ENCODE measurements at places on chromosomes 3 and 15.

- DNase-seq = no peak
Observed at GRCh38 chr3:141239511-141240281, 8.1 kb downstream of the PXYLP1 start.

GRCh38 chr15:90586948-90587347 lies 57.2 kb downstream of the CRTC3 start:
- DNase-seq = no peak

- no peak for DNase-seq
Observed at GRCh38 chr15:97520689-97521088, 439.8 kb upstream of the ARRDC4 start.

GRCh38 chr15:21262851-21263425 lies 177.4 kb downstream of the POTEB3 start:
- DNase-seq = no peak

DNA sequence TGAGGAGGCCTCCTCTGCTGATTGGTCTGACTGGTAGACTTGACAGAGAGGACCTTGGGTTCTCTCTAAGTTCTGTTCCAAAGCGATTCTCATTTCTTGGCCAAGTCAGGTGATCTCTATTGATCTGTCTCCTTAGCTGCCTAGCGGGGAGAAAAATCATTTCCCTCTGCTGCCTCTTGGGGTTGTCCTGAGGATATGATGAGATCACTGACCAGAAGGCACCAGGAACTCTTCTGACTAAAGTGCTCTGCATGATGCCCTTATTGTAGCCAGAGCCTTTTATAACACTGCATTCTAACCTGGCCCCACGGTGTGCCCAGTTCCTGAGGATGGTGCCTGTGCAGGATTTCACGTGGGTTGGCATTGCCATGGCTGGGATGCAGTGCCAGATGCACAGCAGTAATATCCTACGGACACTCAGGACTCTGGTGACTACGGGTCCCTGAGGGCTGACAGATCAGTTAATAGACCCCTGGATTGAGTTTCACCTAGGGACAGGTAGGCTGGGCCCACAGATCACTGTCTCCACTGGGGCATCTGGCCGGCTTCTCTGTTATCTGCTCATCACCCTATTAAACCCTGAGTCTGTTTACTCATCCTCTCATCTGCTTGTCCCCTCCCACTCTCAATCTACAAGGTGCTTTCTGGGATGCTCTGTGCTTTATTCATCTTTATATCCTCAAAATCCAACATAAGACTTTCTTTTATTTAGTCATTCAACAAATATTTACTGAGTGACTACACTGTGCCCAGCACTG lies 3.9 kb upstream of the HEG1 start:
- DNase-seq = no peak

GRCh38 chr3:140748903-140749302 lies 71.0 kb downstream of the TRIM42 start:
- DNase-seq = no peak

- DNase-seq = no peak
Observed at GRCh38 chr3:64341296-64341695, 116.0 kb upstream of the PRICKLE2 start.

Measured in HS-5 (cell line).